ENCODE measurements at places on chromosomes 11 and 22.
A peak's percentile ranks its signal among the peaks of the same experiment; 100 is the strongest.

DNA sequence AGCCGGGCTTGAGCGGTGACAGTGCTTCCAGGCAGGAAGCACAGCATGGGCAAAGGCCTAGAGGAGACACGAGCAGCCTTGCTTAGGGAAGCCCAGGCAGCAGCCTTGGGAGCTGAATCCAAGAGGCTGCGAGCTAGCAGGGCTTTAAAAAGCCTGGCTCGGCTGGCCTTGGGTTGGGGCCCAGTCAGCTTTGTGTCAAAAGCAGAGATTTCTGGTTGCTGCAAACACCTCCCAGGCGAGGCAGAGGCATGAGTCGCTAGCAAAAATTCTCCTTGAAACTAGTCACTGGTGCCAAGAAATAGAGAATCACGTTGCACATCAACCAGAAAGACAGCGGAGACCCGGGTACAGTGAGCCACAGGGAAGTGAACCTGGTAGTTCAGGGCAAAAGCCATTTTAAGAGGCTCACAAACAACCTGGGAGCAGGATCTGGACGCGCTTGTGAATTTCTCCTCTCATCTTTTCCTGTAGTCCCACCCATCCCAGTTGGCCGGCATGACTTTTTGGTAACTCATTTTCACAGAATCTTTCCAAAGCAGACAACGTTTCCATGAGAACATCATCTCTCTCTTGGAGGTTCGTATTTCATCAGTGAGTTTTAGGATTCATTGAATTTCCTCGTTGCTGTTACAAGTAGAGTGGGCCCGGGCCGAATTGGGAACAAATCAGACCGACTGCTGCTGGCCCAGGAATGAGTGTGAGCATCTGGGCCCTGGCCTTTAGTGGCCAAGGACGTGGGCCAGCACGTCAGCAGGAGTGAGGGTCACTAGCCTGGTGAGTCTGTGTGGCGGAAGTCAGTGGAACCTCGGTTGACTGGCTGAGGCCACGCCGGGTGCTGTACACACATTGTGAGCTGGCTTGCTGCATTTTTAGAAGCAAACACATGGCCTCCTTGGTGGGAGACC is 16.4 kb upstream of the FGF4 start:
- no peak for DNase-seq

DNA sequence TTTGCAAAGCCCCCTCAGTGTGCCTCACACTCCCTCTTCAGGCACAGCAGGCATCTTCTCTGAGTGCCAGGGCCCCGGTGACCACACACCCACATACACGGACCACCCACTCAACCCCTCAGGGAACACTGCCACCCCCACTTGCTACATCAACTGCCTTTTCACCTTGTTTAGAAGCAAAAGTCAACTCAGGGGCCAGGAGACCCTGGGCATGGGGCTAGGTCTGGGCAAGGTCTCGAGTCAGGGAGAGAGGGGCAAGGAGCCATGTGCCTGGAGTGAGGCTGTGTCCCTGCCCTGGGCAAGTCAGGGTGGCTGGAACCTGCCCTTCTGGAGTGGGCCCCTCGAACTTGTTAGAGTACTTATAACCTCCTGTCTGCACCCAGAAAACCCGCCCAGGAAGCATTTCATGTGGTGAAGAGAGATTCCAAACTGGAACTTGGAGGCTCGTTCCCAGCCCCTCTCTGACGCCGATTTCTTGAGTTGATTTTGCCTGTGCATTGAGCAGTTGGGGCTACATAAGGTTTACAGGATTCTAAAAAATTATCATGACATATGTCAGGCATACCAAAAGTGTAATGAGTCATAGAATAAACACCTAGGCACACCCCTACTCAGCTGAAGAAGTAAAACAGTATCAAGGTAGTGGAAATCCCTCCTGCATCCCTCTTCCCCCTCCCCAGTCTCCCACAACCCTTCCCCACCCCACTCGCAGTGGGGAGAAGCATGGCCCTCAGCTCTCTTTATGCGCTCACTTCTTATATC is 74.3 kb downstream of the MYEOV start:
- DNase-seq, result no peak

GRCh38 chr11:67438158-67438902 is 848 bp upstream of the PTPRCAP start:
- peak; percentile 79 for DNase-seq

DNA sequence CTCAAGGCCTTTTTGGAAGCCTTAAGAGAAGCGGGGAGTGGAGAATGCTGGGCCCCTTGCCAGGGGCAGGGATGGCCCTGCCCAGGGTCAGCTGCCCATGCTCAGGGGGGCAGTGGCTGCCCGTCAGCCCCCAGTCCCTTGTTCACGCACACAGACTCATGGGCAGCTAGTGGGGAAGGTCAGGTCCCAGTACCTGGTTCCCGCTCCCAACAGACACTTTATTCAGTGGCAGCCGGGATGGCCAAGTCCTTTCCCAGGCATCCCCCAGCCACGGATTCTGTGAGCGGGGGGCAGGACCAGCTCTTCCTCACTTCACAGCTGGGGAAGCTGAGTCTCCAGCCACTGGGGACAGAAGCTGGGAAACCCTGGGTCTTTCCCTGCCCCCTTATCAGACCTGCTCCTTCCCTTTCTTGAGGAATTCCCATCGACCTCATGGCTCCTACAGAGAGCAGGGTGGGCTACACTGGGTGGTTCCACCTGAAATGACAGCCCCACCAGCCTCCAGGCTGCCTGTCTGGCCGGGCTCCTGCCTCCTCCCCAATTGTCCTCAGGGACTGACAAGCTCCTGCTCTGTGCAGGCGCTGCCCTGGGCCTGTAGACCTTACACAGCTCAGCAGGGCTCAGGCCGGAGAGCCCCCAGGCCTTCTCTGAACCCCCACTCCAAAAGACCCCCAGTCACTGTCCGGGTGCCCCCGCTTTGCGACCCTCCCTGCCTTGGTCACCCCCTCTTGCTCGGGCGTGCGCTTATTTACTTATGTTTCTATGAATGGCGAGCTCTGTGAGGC is 61.0 kb upstream of the FGF3 start:
- no peak for DNase-seq

DNA sequence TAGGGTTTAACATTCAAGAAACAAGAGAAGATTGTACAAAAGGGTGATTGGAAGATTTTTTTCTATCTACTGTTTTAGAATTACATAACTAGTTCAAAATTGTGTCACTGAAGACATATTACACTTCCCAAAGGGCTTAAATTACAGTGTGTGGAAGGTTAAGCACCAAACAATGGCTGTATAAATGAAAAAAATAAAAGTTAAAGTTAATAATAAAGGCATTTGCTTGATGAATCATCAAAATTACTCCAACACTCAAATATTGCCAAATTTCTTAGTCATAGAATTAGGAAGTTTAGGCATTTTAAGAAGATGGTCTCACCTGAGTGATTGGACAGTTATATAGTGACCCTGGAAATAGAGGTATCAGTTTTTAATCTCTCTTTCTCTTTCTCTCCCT is 227.6 kb upstream of the CARD18 start:
- DNase-seq, result no peak

- no peak for DNase-seq
Observed at GRCh38 chr11:737366-737765, 9.9 kb upstream of the TALDO1 start.
